ENCODE measurements at places on chromosomes 2 and 18. TPM values are rescaled to one million over a fixed set of nuclear protein-coding genes. Genes with fewer than 3 reads are reported as not detected.

DNA sequence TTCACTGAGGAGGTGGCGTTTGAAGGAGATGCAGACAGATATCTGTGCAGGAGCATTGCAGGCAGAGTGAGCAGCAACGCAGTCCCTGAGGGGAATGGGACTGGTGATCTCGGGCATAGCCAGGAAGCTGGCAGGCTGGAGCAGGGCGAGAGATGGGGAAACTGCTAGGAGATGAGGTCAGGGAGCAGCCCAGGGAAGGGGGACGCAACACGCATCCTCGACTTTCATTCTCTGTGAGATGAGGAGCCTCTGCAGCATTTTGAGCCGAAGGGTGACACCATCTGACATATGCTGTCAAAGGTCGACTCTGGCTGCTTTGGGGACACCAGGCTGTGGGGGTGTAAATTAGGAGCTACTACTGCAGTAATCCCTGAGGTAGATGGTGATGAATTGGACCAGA is 4.3 kb upstream of the CHRNA1 start:
- DNase-seq = no peak
- no peak overlapping the region for H3K4me3 ChIP-seq
- no peak overlapping the region for H3K27ac ChIP-seq
- no peaks in the 10 kb centered on the region for H3K36me3 ChIP-seq
- peaks cover 5% of the 10 kb centered on the region for H3K4me1 ChIP-seq
- H3K27me3 ChIP-seq = no peaks in the 10 kb centered on the region

DNA sequence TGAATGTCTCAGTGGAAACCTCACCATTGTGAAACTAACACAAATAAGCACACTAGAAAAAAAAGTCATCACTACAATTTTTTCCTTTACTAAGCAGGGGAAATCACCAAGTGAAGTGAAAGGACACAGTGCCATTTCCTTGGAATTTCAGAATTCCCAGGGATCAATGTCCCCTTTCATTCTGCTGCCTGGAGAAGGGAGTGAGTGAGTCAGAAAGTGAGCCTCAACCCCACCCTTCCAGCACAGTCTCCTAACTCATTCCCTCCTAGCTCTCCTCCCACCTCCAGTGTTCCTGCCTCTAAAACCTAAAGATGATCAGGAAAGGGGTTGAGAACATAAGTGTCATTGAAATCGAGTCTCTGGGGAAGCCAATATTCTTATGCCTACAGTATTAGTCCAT is 608.5 kb downstream of the RNF144A start:
- H3K4me1 ChIP-seq = no peaks in the 10 kb centered on the region
- no peak overlapping the region for H3K4me3 ChIP-seq
- no peak for DNase-seq

DNA sequence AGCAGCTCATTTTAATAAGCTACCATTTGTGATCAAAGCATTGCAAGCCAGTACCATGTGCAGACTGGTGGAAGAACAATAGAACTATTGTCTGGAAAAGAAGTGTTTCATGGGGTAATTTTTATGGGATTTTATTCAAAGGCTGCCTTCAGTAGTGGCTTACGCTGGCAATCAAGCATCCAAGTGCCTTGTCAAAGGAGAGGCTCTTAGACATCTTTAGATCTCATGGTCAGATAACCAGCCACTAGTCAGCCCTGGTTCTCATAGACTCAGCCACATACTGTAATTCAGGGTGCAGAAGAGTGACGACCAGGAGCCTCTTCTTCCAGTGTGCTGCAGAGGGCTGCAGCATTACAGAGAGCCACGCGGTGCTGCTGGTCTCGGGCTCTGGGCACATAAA is 98.5 kb upstream of the NOSTRIN start:
- H3K27me3 ChIP-seq = no peaks in the 10 kb centered on the region
- H3K36me3 ChIP-seq = peaks cover 3% of the 10 kb centered on the region
- H3K4me3 ChIP-seq = no peak overlapping the region
- H3K27ac ChIP-seq = no peak overlapping the region

Gene ADRA2B
- 0.10 TPM for total RNA-seq

DNA sequence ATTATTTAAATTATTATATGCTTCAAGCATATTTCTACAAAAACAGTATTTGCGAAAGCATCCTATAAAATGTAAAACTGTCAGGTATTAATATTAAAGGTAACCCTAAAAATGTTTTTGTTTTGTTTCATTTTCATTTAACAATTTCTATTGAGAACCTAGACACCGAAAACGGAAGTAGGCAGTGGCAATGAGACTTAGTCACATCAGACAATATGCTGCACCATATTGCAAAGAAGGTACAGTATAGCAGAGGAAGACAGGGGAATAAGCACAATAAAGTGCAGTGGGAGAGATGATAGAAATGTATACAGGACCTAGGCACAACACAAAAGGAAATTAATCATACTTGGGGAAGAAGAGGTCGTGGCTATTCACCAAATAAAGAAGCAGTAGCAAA is 12.2 kb downstream of the SCN1A start:
- H3K4me1 ChIP-seq = no peaks in the 10 kb centered on the region
- DNase-seq = no peak
- H3K36me3 ChIP-seq = no peaks in the 10 kb centered on the region
- no peak overlapping the region for H3K27ac ChIP-seq

Gene NCL
- 900 TPM for total RNA-seq

DNA sequence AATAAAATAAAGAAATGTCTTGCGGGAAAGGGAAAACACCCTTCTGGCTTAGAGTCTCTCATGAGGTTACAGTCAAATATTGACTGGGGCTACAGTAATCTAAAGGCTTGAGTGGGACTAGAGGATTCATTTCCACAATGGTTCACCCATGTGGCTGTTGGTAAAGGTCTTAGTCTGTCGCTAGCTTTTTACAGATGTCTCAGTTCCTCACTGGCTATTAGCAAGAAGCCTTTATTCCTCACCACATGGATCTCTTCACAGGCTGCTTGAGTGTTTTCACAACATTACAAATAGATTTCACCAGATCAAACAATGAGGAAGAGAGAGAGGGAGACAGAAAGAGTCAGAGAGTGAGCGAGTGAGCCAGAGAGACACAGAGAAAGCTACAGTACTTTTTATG is 8.3 kb upstream of the ZC3H15 start:
- DNase-seq = peak; percentile 25
- no peaks in the 10 kb centered on the region for H3K36me3 ChIP-seq

GRCh38 chr2:236693531-236693930 is 123.9 kb downstream of the ACKR3 start:
- no peaks in the 10 kb centered on the region for H3K4me1 ChIP-seq
- no peaks in the 10 kb centered on the region for H3K27me3 ChIP-seq
- H3K36me3 ChIP-seq = no peaks in the 10 kb centered on the region
- DNase-seq = no peak
- no peak overlapping the region for H3K27ac ChIP-seq
- H3K4me3 ChIP-seq = no peak overlapping the region

DNA sequence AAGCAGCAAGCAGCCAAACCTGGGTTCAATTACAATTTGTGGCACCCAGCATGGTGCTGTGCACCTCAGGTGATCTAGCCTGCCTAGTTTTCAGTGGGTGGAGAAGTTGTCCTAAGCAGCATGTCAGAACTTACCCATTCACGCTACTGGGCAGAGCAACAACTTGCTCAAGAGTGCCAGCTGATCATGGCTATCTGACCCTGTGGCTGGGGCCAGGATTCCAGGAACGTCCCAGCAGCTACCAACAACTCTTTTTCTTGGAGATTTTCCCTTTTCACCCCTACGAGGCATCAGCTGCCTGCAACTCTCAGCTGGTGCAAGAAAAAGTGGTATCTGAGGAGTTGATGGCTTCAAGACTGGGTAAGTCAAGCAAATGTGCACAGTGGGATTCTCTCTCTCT is 83.5 kb downstream of the SH3YL1 start:
- H3K36me3 ChIP-seq = no peaks in the 10 kb centered on the region
- no peak overlapping the region for H3K4me3 ChIP-seq
- H3K27ac ChIP-seq = no peak overlapping the region
- DNase-seq = no peak

Gene STARD6
- 0.33 TPM for total RNA-seq

- H3K27ac ChIP-seq = no peak overlapping the region
- DNase-seq = no peak
- no peaks in the 10 kb centered on the region for H3K4me1 ChIP-seq
- H3K36me3 ChIP-seq = no peaks in the 10 kb centered on the region
- no peak overlapping the region for H3K4me3 ChIP-seq
- no peaks in the 10 kb centered on the region for H3K27me3 ChIP-seq
Measured at GRCh38 chr2:207474863-207475485, 54.8 kb upstream of the CREB1 start.

DNA sequence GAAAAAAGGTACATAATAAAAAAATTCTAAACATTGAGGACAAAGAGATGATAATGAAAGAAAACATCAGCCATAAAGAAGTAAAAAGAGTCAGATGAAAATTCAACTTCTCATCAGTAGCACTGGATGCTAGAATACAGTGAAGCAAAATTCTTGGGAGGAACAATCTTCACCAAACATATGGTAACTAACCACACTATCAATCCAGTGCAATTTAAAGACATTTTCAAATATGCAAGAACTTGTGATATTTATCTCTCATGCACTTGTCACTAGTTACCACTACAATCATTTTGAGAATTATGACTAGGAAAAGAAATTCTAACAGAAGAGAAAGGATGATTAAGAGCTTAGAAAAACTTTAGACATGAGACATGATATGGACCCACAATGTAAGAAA is 127.4 kb downstream of the RTTN start:
- no peaks in the 10 kb centered on the region for H3K27me3 ChIP-seq
- H3K4me1 ChIP-seq = no peaks in the 10 kb centered on the region
- no peak overlapping the region for H3K27ac ChIP-seq
- no peaks in the 10 kb centered on the region for H3K36me3 ChIP-seq
- H3K4me3 ChIP-seq = no peak overlapping the region

GRCh38 chr2:16640867-16641266 is 24.8 kb downstream of the CYRIA start:
- no peak for DNase-seq
- no peak overlapping the region for H3K4me3 ChIP-seq
- peaks cover 5% of the 10 kb centered on the region for H3K27me3 ChIP-seq
- H3K4me1 ChIP-seq = no peaks in the 10 kb centered on the region

DNA sequence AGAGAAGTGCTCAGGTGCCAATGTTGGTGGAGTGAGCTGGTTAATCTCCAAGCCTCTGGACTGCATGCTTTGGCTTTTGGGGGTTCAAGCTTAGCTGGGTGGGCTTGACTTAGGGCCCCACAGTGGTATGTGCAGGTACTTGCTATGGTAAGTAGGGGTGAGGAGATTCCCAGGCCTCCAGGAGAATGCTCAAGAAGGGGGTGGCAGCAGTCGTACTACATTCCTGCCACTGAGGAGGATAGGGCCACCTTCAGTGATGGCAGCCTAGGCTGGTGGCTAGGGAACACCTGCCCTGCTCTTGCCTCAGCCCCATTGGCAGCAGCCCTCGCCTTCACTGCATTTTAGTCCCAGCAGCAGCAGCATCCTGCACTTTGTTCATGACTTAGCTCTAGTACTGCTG is 55.6 kb upstream of the MYL1 start:
- H3K4me3 ChIP-seq = no peak overlapping the region
- no peak for DNase-seq
- no peak overlapping the region for H3K27ac ChIP-seq

DNA sequence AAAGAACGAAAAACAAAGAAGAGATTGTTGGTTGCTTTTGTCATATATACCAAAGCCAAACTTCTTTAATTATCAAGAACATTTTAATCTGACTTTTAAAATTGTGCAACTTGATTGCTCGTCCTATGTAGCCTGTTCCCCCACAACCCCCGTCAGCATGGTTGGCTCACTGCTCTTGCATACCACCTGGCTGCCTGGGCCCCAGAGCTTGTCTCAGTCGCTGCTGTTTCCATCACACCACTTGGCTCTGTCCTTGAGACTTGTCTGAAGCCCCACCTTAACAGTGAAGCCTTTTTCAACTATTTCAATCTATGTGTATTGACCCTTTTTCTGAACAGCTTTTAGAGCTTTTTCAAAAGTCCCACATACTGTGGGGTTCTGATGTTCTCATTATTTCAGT is 270.8 kb downstream of the ZNF407 start:
- no peaks in the 10 kb centered on the region for H3K27me3 ChIP-seq
- no peak overlapping the region for H3K4me3 ChIP-seq
- H3K4me1 ChIP-seq = peaks cover 18% of the 10 kb centered on the region
- no peak for DNase-seq
- no peaks in the 10 kb centered on the region for H3K36me3 ChIP-seq

Gene REG1A
- 6.8 TPM for total RNA-seq

Gene KANSL3
- total RNA-seq = 26.1 TPM

Gene ANKRD53
- not detected for total RNA-seq

DNA sequence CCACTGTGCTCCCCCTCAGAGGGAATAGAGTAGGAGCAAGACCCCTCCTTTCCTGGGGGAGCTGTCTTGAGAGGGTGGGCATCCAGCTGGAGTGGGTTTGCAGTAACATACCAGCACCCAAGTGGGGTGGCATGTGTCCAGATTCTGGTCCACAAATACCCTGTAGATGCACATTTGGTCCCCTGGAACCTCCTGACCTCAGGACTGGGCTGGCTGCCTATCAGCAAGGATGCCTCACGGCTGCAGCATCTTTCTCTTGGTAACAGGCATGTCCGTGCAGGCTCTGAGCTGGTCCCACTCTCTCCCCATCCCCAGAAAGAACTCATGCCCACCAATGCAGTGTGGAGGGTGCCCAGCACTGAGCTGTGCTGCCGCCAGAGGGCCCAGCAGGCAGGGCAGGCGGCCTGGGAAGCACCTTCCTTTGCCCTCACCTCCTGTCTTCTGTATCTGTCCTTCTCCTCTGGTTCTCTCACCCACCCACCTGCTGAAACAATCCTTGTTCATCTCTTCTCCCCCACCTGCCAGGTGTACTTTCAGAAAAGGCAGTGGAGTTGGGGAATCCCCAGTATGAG is 47.4 kb downstream of the ITGB1BP1 start:
- peaks cover 2% of the 10 kb centered on the region for H3K27me3 ChIP-seq
- H3K4me1 ChIP-seq = no peaks in the 10 kb centered on the region
- DNase-seq = no peak
- no peaks in the 10 kb centered on the region for H3K36me3 ChIP-seq
- H3K27ac ChIP-seq = no peak overlapping the region

DNA sequence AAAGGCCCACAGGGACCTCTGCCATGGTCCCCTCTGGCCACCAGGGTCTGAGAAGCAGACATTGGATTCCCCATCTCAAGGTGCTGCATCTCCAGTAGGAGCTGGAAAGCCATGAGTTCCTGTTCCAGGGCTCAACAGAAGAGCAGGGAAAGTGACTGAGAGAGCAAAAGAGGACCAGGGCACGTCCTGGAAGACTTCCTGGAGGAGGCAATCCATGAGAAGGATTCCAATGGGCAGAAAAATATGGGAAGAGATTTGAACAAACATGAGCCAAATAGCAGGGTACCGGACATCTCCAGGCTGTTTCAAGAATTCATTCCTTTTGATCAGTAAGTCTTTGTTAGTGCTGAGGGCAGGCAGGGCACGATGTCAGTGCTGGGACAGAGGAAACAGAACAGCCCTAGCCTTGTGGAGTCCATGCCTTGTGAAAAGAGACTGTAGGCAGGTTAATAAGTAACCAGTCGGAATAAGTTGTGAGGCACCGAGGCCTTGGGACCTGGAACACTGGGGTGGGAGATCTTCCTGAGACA is 72.8 kb upstream of the TWIST2 start:
- H3K36me3 ChIP-seq = no peaks in the 10 kb centered on the region
- no peaks in the 10 kb centered on the region for H3K27me3 ChIP-seq

- no peak overlapping the region for H3K27ac ChIP-seq
- H3K36me3 ChIP-seq = peaks cover 3% of the 10 kb centered on the region
Measured at GRCh38 chr2:9463698-9464034, 10.7 kb upstream of the IAH1 start.

Measured in GM12878 (cell line).